ENCODE measurements at places on chromosomes 5 and 9. TPM values are rescaled to one million over a fixed set of nuclear protein-coding genes. Genes with fewer than 3 reads are reported as not detected.

GRCh38 chr5:142677198-142677597 lies 8.7 kb downstream of the FGF1 start:
- H3K27ac ChIP-seq = no peak overlapping the region
- H3K36me3 ChIP-seq = no peaks in the 10 kb centered on the region
- H3K27me3 ChIP-seq = peaks cover 2% of the 10 kb centered on the region
- no peak overlapping the region for H3K4me3 ChIP-seq
- H3K4me1 ChIP-seq = no peaks in the 10 kb centered on the region

DNA sequence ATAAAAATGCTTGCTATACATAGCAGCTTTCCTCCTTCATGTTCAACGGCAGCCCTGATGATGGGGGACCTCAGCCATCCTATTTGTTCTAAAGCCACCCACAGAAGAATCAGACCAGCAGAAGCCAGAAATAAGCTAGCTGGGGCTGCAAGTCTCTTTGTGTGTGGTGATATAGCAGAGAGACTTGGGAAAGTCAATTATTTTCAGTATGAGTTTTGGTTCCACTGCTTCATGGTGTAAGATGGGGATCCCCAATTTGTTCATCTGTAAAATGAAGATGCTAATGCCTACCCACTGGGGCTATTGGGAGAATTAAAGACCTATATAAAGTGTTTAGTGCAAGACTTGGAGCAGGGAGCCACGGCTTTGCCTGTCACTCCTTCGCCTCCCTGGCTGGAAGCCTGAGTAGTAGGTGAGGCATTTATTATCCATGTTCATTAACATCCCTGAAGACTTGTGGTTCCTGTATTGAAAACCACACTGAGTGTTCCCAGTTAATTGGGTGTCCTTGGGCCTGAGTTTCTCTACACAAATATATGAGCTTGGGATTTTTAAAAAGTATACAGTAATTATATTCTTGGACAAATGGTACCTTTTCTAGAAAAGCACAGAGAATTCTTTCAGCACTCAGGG lies 210.1 kb upstream of the SLC24A2 start:
- no peak overlapping the region for H3K27ac ChIP-seq
- no peak overlapping the region for H3K4me3 ChIP-seq
- no peaks in the 10 kb centered on the region for H3K4me1 ChIP-seq
- DNase-seq = no peak

- H3K4me1 ChIP-seq = no peaks in the 10 kb centered on the region
- H3K27ac ChIP-seq = no peak overlapping the region
- H3K36me3 ChIP-seq = no peaks in the 10 kb centered on the region
- DNase-seq = no peak
Observed at GRCh38 chr5:8923526-8923925, 622.3 kb downstream of the SEMA5A start.

- DNase-seq = no peak
- H3K27ac ChIP-seq = no peak overlapping the region
- no peaks in the 10 kb centered on the region for H3K36me3 ChIP-seq
- H3K4me3 ChIP-seq = no peak overlapping the region
- no peaks in the 10 kb centered on the region for H3K27me3 ChIP-seq
- no peaks in the 10 kb centered on the region for H3K4me1 ChIP-seq
Observed at GRCh38 chr5:100646691-100647090, 111.5 kb downstream of the FAM174A start.

GRCh38 chr5:71652803-71653543 lies 65.8 kb downstream of the MCCC2 start:
- H3K4me3 ChIP-seq = no peak overlapping the region
- no peak overlapping the region for H3K27ac ChIP-seq
- DNase-seq = no peak

DNA sequence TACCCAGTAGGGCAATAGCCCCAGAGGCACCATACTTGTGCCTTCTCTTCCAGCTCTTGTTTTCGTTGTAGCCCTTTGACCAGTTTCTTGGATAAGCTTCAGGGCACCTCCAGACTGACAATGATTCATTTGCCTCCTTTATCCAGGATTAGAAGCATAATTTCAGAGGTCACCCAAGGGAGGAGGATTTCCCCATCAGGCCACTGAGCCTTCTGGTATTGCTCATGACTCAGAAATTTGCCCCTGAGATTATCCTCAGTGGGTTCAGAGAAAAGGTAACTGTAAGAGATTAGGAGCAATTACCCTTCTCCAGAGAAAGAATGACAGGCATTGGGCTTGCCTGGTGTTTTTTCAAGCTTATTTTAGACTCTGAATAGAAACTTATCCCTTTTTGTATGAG lies 147.9 kb downstream of the MSX2 start:
- no peaks in the 10 kb centered on the region for H3K36me3 ChIP-seq
- H3K4me1 ChIP-seq = no peaks in the 10 kb centered on the region
- DNase-seq = no peak
- H3K4me3 ChIP-seq = no peak overlapping the region
- no peak overlapping the region for H3K27ac ChIP-seq

GRCh38 chr5:56080375-56081052 lies 85.8 kb upstream of the IL6ST start:
- H3K27me3 ChIP-seq = no peaks in the 10 kb centered on the region
- DNase-seq = no peak
- peaks cover 11% of the 10 kb centered on the region for H3K4me1 ChIP-seq
- no peak overlapping the region for H3K27ac ChIP-seq
- no peak overlapping the region for H3K4me3 ChIP-seq
- no peaks in the 10 kb centered on the region for H3K36me3 ChIP-seq

Gene ERP44
- 18.2 TPM for polyA plus RNA-seq

Gene ORM2
- 1.1 TPM for polyA plus RNA-seq

DNA sequence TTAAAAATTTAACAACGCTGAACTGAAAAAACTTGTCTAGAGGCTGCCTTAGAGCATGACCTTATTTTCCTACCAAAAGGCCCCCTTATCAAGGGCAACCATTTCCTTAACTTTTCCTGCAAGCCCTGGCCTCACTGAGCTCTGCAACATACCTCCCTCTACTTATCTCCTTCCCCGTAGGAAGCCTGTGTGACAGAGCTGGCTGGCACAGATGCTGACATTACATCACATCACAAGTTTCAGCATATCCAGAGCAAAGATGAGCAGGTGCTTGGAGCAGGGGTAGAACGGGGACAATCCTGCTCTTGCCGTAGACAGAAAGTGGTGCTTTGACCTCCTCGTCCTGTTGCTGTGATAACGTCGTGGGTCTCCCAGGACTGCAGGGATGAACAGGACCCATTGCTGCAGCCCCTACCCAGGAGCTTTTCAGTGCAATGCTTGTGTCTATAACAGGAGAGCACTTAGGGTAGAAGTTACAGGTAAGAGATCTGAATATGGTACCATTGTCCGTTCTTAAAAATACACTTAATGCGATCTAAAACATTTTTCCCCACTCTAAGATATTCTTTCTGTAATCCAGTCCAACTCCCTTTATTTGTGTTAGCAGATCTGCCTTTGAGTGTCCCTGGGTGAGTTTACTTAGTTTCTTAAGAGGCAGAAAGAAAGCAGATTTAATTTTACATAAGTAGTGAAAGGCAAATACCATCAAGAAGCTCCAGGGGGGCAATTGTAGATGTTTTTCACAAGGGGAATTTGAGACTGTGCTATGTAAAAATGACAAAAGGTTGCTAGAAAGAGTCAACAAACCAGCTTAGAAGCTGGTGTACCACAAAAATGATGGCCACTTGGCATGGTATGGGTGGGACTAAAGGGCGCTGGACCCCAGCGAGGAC lies 101.9 kb upstream of the EFNA5 start:
- no peaks in the 10 kb centered on the region for H3K36me3 ChIP-seq
- H3K4me3 ChIP-seq = no peak overlapping the region
- H3K27me3 ChIP-seq = no peaks in the 10 kb centered on the region
- no peak for DNase-seq
- H3K4me1 ChIP-seq = no peaks in the 10 kb centered on the region

Gene CYSRT1
- 2.8 TPM for polyA plus RNA-seq

Gene ZNG1C
- polyA plus RNA-seq = 18.4 TPM

Gene CDH10
- 0.02 TPM for polyA plus RNA-seq

Gene AFAP1L1
- 12.6 TPM for polyA plus RNA-seq

DNA sequence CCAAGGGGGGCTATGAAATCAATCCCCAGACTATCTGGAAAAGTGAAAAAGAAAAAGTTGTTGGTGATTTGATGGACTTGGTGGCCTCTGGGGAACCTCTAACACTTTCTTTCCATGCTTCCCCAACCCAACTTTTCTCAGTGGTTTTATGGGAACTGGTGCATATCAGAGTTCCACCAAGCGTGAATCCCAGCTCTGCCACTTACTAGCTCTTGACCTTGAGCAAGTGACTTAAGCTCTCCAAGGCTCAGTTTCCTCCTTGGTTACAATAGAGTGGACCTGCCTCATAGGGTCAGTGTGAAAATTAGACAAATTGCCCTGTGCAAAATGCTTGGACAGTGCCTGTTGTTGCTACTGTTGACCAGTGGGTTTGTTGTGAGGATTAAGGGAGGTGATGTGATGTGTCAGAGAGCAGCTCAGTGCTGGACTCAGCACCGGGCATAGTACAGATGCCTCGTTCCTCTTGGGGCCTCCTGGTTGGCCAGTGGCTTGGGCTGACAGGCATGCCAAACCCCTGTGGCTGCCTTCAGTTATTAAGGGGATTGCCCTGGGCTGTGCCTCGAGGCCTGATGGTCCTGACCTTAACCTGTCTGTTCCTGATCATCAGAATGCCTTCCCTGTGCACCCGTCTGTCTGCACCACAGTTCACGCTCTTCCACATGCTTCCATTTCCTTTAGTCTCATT lies 49.3 kb downstream of the COL15A1 start:
- no peak overlapping the region for H3K4me3 ChIP-seq
- H3K27ac ChIP-seq = no peak overlapping the region
- no peak for DNase-seq
- H3K4me1 ChIP-seq = no peaks in the 10 kb centered on the region
- peaks cover 10% of the 10 kb centered on the region for H3K27me3 ChIP-seq
- no peaks in the 10 kb centered on the region for H3K36me3 ChIP-seq

DNA sequence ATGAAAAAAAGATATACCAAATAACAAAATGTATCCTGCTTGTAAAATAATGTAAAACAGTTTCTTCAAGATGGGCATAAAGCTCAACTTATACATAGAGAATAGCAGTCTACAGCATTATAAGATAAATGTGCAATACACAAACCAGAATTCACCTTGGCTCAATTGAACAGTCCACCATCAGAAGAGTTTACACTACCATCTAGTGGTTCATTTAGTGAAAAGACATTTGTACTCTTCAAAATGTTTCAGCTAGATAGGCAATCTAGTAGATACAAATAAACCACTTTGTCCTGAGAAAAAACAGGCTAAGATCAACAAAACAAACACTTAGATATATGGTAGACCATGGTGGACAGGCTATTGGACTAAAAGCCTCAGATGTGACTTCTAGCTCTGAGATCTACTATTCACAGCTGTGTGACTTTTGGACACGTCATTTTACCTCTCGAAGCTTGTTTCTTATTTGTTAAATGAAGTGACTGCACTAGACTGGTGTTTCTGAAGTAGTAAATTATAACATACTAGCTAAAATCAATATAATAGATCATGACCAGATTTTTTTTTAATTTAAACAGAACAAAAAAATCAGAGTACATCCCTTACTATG lies 22.1 kb upstream of the TPD52L3 start:
- H3K4me1 ChIP-seq = no peaks in the 10 kb centered on the region
- H3K27ac ChIP-seq = no peak overlapping the region
- H3K27me3 ChIP-seq = no peaks in the 10 kb centered on the region

DNA sequence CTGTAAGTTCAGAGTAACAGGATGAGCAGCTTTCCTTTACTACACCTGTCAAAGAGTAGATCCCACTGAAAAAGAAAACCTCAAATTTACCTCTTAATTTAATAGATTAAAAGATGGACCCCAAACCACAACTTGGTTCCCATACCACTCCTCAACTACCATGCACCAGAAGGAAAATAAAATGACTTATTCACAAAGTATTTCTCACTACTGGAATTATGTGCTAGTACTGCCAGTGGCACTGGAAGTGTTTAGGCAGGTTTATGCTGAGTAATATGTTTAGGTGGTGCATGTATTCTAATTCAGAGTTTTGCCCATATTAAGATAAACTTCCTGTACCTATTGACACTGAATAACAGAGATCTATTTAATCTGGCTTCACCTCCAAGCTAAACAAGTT lies 6.6 kb downstream of the PLK2 start:
- H3K4me3 ChIP-seq = no peak overlapping the region
- H3K27me3 ChIP-seq = peaks cover 3% of the 10 kb centered on the region
- no peak for DNase-seq

GRCh38 chr9:108854641-108855528 lies 901 bp downstream of the ACTL7B start:
- no peaks in the 10 kb centered on the region for H3K36me3 ChIP-seq
- no peak overlapping the region for H3K4me3 ChIP-seq
- no peaks in the 10 kb centered on the region for H3K4me1 ChIP-seq
- H3K27me3 ChIP-seq = no peaks in the 10 kb centered on the region
- DNase-seq = no peak

DNA sequence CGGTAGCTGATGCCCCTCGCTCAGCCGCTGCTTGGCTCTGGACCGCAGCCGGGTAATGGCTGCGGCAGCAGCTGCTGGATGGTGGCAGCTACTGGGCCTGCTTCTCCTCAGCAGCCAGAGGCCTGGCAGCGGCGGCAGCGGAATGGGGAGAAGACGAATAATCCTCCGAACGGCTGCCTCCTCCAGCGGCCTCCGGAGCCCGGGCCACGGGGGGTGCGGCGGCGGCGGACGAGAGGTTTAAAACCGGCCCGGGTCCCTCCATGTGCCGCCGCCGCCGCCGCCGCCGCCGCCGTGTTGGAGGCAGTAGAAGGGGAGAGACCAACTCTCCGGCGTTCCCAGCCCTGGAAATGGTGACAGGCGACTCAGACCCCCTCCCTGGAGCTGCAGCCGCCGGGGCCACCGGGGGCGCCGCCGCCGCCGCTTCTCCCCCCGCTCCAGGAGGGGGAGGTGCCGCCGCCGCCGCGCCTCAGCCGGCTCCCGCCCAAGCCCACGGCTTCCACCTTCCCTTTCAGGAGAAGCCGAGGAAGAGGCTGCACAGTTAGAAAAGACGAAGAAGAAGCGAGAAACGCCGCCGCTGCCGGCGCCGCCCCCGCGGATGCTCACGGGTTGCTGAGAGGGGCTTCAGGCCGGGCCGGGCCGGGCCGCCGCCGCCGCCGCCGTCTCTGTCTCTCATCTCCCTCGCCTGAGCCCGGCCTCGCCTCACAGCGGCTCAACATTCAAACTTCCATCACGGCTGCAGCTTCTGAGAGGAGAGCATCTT lies 118.4 kb upstream of the PRSS3 start:
- DNase-seq = peak; percentile 13
- H3K4me3 ChIP-seq = peak overlapping the region; percentile 17
- H3K27me3 ChIP-seq = peaks cover 2% of the 10 kb centered on the region

Gene C7
- 31.0 TPM for polyA plus RNA-seq

DNA sequence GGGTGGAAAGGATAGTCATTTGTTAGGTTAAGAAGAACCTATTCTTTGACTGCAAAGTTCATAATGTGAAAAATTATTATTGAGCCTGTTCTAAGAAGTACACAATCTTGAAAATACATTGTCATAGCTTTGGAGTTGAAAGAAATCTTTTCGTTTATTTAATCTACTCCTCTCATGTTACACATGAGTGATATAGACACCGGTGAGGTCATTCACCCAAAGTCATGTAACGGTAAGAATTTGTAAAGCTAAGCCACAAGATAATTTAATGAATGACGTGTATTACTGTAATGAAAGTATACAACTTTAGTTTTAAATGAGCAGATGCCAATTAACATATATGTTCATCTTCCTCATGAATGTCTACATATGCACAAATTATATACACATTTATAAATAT lies 284.1 kb upstream of the PDE4D start:
- H3K27ac ChIP-seq = no peak overlapping the region
- no peak overlapping the region for H3K4me3 ChIP-seq
- no peaks in the 10 kb centered on the region for H3K27me3 ChIP-seq
- DNase-seq = no peak

Gene CD74
- polyA plus RNA-seq = 2,730 TPM

- H3K4me1 ChIP-seq = no peaks in the 10 kb centered on the region
- no peak overlapping the region for H3K4me3 ChIP-seq
- H3K27me3 ChIP-seq = no peaks in the 10 kb centered on the region
- no peak overlapping the region for H3K27ac ChIP-seq
- DNase-seq = no peak
Observed at GRCh38 chr5:137144656-137145055, 354.5 kb downstream of the SPOCK1 start.

Gene ZNF300
- 10.9 TPM for polyA plus RNA-seq

Measured in thymus (tissue), 14 donors.